B cell (primary cell): ENCODE measurements at places on chromosomes 3 and 15. TPM values are rescaled to one million over a fixed set of nuclear protein-coding genes. Genes with fewer than 3 reads are reported as not detected.

The ST8SIA2 gene
- not detected in 2 replicates for total RNA-seq

The IL16 gene
- 284 and 287 TPM in 2 replicates for total RNA-seq

The ZMYND10 gene
- 1.8 and 3.3 TPM in 2 replicates for total RNA-seq

The GRAMD2A gene
- total RNA-seq = not detected in 2 replicates

The SLC24A5 gene
- not detected in 2 replicates for total RNA-seq

The POPDC2 gene
- 6.0 and 8.0 TPM in 2 replicates for total RNA-seq

The TNFAIP8L3 gene
- total RNA-seq = not detected in 2 replicates

The GOLGA8R gene
- total RNA-seq = 4.8 and 5.9 TPM in 2 replicates

The ACKR4 gene
- 0.15 TPM in 1 of 2 replicates, not detected in the other for total RNA-seq

The ARL13B gene
- 12.2 and 12.9 TPM in 2 replicates for total RNA-seq

The TMEM158 gene
- not detected in 2 replicates for total RNA-seq

The ALDH1L1 gene
- total RNA-seq = not detected in 2 replicates

DNA sequence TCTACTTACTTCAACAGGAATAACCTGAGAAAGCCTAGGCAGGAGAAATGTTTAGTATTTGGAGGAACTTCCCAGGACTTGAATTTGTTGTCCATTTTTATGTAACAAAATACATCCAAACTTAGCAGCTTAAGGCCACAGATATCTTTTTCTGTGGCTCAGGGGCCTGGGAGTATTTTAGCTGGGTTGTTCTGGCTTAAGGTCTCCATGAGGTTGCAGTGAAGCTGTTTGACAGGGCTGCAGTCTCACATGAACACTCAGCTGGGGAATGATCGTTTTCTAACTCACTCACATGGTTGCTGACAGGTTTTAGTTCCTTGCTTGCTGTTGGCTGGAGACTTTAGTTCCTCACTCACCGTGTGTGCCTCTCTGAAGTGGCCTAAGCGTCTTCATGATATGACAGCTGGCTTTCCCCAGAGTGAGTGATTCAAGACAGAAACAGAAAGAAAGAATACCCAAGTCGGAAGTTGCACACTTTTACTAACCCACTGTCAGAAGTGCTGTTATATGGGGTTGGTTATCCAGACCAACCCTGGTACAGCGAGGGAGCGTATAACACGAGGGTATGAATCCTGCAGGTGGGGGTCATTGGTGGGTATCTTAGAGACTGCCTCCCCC is 229.7 kb upstream of the TBL1XR1 start:
- DNase-seq = peak; percentile 51

DNA sequence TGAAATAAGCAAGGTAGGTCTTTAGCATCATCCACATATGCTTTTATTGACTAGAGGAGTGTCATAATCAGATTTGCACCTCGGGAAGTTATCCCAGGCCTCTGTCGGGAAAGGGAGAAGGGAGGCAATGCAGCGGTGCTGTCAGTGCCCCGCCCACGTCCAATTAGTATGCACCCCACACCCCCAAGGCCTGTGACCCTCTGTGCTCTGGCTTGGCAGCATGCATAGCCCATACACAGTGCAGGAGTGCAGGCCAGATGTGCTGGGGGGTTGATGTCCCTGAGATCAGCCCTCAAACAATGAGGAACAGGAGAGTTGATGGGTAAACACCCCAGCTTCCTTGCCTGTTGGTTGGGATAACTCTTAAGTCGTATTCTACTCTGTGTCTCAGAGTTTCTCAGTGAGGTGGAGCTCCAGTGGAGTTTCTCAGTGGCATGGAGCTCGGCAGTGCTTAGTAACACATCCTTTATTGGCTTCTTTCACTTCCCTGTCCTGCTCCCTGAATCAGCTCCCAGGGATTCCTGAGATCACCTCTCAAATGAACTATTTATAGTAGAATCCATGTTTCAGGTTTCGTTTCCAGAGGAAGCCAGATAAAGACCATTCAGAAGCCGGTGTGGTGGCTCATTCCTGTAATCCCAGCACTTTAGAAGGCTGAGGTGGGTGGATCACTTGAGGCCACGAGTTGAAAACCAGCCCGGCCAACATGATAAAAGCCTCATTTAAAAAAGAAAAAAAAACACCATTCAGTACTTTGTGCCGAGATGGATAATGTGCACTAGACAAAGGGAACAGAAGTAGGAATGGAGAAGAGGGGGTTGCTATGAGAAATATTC is 26.7 kb upstream of the NDUFB4 start:
- no peak for DNase-seq

GRCh38 chr3:119308355-119308754 is 14.2 kb downstream of the ARHGAP31 start:
- DNase-seq = no peak

- DNase-seq = no peak
Measured at GRCh38 chr15:67953299-67953698, 100.8 kb upstream of the PIAS1 start.

DNA sequence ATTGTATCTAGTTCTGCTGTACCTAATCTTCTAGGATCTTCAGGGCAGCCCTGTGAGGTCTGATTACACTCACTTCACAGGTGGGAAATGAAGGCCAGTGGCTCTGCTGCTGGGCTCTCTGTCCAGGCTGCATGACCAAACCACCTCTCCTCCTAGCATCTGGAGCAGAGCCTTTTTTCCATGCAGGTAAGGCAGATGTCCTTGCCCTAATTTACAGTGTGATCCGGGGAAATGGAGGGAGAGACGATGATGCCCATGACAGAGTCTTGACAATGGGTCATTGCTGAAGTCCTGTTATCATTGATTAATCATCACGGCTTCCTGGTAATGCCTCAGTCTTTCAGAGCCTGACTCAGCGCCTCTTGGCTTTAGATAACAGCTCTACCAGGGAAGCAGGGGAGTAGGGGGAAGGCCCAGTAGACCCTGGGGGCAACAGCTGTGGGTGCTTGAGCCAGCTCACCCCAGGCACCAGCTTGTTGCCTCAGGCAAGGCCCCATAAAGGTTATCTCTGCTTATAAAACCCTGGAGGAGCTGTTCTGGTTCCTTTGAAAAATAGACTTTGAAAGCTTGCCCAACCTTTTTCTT is 153.4 kb downstream of the GABRG3 start:
- DNase-seq = no peak

GRCh38 chr3:134517791-134518190 is 31.9 kb downstream of the CEP63 start:
- no peak for DNase-seq

DNA sequence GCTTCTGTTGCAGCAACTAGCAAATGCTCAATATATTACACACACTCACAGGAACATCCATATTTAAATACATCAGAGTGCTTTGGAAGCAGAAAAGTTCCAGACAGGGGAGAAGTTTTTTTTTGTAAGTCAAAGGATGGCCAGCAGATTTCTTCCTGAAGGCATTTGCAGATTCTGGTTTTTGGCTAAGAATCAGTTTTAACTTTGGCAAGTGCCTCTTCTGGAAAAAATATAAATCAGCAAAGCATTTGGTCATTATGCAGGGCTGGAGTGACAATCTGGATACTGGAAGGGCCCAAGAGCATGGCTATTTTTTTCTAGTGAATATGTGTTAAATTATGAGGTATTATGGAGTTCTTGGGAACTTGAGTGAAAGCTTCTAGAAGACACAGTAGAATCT is 495.3 kb upstream of the ARPP21 start:
- no peak for DNase-seq

- no peak for DNase-seq
Measured at GRCh38 chr3:170502297-170502696, 83.6 kb downstream of the SLC7A14 start.

GRCh38 chr3:179299999-179300613 is 22.7 kb upstream of the ZNF639 start:
- DNase-seq = no peak

DNA sequence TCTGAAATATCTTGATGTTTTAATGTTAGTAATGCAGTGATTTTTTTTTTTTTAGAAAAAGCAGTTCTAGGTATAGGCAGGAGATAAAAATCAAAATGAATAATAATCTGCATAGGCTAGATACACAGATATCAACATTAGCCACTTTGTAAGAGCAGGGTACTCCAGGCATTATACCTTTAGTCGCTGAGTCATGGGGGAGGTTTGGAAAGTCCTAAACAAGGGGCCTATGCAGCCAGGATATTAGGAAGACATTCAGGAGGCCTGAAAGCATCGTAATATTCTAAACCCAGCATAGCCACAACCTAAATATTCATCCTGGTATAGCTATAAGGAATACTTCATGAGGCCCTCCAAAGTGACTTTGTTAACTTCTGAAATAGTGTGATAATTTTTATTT is 258.1 kb upstream of the NECTIN3 start:
- DNase-seq = no peak

GRCh38 chr15:46258056-46258455 is 623.2 kb downstream of the SQOR start:
- no peak for DNase-seq

DNA sequence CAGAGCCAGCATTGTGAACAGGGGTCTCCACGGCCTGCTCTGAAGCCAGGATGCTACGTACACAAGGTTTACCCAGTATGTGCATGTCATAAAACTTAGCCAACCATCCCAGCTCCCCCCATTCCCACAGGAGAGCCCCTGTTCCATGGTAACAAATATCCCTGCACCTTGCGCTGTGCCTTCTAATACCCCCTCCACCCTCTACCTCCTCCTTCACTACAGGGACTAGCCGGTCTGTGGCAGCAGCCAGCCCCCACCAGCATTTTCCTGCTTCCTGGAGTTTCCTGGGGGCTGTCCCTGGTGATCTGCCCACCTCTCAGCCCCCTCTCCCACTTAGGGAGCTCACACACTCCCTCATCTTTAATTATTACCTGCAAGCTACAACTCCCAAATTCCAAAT is 20.4 kb downstream of the ACSBG1 start:
- DNase-seq = no peak

- no peak for DNase-seq
Measured at GRCh38 chr3:162390891-162391290, 894.3 kb downstream of the OTOL1 start.

GRCh38 chr3:162192340-162193029 is 695.9 kb downstream of the OTOL1 start:
- DNase-seq = no peak

GRCh38 chr3:126312341-126312740 is 44.9 kb downstream of the KLF15 start:
- DNase-seq = no peak

DNA sequence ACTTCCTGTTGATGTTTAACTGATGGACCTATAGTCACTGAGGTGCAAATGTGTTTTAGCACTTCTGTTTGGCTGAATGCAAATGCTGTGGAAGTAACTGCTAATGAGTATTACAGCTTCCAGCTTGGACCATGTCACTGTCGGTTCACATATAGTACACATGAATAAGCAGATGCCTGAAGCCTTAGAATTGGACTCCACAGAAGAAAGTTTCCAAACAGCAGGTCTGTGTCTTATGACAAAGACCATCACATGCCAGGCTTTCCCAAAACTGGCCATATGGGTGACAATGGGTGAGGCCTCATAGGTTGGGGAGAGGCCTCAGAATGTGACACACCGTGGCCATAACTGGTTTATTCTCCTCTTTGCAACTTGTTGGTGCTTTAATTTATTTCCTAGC is 241.8 kb downstream of the WNT5A start:
- DNase-seq = no peak

DNA sequence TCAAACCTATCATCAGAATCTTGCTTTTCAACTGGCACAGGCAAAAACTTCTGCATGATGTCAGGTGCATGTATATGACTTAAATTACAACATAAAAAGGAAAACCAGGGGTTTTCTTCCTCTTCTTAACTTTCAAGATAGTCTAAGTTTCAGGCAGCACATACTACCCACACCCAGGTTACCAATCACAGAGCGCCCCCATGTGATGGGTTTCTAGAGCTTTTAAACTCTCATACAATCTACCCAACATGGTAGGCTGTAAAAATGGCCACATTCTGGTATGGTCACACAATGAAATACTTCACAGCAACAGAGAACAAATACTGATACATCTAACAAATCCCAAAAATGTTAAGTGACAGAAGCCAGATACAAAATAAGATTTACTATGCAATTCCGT is 7.4 kb downstream of the MESD start:
- DNase-seq = no peak

- no peak for DNase-seq
Measured at GRCh38 chr3:157388976-157389375, 47.7 kb upstream of the PTX3 start.

GRCh38 chr15:90465140-90465929 is 64.4 kb upstream of the CRTC3 start:
- no peak for DNase-seq

DNA sequence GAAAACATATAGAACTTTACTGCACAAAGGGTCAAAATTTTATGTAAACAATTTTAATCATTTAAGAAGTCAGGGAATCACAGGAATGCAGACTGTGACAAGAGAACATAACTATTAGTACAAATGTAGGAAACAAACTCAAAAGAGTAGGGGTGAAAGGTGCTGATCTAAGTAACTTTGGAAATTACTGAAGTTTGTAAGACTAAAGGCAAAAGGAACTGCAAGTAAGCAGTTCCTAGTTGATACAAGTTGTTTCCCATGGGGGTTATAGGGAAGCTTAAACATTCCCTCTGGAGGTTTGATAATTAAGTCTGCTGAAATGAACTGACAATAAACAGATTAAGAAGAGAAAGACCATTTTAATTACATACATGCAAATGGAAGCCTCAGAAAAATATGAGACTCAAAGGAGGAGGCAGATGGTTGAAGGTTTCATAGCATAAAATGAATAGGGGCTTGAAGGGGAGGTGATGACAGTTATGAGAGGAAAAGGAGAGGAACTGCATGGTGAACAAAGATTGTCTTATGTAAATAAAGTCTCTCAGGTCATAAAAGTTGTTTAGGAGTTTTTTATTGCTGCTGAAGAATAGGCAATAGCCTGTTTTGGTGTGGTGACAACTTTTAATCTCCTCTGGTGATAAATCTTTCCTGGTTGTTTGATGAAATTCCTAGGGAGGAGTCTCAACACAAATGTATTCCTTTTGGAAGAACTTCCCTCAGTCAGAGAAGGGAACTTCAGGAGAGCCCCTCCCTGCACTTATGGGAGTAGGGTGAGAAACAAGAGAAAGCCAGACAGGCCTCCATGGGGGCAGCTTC is 17.1 kb downstream of the SETMAR start:
- no peak for DNase-seq

DNA sequence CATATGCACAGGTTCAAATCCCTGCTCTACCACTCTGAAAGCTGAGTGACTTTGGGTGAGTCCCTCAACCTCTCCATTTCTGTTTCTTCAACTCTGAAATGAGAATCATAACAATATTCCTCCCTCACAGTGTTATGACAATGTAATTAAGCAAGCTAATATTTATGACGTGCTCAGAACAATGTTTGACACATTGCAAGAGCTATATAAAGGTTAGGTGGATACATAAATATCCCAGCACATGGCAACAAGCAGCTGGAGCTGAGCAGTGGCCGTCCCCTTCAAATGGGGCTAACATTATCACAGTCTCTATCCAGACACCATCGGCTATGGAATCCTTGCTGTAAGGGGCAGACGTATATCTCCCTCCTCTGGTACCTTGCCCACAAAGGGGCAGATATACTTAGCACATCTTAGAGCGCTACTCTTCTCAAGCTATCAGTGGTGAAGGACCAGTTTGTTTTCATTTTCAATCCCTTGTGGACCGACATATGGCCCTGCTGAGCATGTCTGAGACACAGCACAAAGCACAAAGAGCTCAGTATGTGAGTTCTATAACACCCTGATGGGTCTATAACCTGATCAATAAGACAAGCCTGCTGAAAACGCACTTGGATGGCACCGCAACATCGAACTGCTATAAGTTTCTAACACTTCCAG is 80.9 kb downstream of the PRICKLE2 start:
- DNase-seq = no peak
